ENCODE measurements at places on chromosomes 1 and 21. TPM values are rescaled to one million over a fixed set of nuclear protein-coding genes. Genes with fewer than 3 reads are reported as not detected.

LIX1L gene
- 51.5 TPM for total RNA-seq

COL6A1 gene
- 27.1 TPM for total RNA-seq

KCNE2 gene
- total RNA-seq = not detected

SMCP gene
- total RNA-seq = not detected

KRTAP13-2 gene
- total RNA-seq = not detected
